ENCODE measurements at places on chromosomes 7 and 10.

DNA sequence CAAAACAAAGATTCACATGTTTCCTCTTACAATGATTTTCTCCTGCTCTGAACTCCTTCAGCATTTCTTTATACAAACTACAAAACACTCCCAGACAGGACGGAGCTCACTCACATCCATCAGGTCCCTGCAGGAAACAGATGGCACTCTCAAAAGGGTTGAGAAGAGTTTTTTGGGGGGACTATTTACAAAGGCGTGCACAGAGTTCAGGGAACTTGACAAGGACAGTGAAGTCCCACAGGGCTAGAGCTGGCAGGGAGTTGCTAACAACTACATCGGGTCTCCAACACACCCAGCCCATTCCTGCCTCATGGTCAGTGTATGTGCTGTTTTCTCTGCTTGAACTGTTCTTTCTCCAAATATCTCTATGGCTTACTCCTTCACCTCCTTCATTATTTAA lies 24.7 kb upstream of the YAE1 start:
- DNase-seq, result no peak

GRCh38 chr7:147798001-147798400 lies 792.6 kb upstream of the C7orf33 start:
- no peak for DNase-seq

GRCh38 chr7:40634118-40634517 lies 499.3 kb downstream of the SUGCT start:
- DNase-seq, result no peak

DNA sequence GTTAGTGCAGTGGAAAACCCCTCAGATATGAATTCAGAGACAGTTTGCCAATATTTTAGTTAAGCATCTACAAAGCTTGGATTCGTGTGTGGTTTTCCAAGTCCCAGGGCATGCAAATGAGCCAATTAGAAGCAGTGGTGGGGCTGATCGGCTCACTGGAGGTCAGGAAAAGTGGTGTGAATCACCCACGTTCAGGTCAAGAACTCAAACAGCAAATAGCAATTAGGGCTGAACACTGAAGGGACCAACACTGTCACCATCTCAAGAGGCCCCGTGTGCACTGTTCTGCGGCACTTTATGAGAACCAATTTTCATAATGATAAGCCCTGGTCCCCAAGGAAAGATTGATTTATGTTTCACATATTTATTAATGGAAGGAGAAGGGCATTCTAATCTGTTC lies 68.9 kb downstream of the ADARB2 start:
- DNase-seq, result no peak

GRCh38 chr10:112208997-112209396 lies 25.4 kb upstream of the GPAM start:
- DNase-seq, result no peak

DNA sequence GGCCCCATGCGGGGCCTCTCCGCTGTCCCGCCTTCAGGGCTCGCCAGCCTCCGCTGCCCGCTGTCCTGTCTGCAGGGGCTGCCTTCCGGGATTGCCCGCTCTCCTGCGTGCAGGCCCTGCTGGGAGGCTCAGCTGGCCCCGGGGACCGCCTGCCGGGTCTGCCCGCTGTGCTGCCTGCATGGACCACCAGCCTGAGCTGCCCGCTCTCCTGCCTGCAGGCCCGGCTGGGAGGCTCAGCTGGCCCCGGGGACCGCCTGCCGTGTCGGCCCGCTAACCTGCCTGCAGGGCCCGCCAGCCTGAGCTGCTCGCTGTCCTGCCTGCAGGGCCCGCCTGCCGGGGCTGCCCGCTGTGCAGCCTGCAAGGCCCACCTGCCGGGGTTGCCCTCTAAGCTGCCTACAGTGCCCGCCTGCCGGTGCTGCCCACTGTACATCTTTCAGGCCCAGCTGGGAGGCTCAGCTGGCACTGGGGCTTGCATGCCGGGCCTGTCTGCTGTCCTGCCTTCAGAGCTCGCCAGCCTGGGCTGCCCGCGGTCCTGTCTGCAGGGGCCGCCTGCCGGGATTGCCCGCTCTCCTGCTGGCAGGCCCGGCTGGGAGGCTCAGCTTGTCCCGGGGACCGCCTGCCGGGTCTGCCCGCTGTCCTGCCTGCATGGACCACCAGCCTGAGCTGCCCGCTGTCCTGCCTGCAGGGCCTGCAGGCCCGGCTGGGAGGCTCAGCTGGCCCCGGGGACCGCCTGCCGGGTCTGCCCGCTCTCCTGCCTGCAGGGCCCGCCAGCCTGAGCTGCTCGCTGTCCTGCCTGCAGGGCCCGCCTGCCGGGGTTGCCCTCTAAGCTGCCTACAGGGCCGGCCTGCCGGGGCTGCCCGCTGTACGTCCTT lies 165.1 kb downstream of the GLRX3 start:
- no peak for DNase-seq

DNA sequence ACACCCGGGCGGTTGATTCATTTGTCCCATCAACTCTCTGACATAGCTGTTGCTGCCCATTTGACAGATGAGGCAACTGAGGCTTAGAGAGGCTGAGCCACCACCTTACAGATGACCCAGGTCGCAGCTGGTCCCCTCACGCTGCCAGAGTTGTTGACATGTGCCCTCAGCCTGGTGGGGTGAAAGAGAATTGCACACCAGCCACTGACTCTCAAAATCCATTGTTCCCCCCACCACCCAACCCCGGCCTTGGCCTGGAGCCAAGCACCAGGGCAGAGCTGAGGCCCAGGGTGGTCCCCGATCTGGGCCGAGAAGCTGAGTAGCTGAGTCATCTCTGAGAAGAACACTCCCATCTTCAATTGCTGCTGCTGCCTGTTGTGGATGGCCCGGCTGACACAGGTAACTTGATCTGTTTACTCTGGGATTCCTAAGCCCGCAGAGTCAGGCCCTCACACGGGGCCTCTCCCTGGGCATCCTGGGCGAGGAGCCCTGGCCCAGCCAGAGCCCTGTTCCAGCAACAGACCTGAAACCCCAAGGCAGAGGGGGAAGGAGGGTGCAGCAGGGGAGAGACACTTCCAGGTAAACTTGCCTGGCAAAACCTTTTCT lies 27.5 kb downstream of the PVRIG start:
- no peak for DNase-seq

- DNase-seq, result no peak
These were observed 1.5 kb upstream of the LOXL4 start for GRCh38 chr10:98269435-98269912.

GRCh38 chr10:66983475-66983818 lies 57.6 kb downstream of the LRRTM3 start:
- no peak for DNase-seq

DNA sequence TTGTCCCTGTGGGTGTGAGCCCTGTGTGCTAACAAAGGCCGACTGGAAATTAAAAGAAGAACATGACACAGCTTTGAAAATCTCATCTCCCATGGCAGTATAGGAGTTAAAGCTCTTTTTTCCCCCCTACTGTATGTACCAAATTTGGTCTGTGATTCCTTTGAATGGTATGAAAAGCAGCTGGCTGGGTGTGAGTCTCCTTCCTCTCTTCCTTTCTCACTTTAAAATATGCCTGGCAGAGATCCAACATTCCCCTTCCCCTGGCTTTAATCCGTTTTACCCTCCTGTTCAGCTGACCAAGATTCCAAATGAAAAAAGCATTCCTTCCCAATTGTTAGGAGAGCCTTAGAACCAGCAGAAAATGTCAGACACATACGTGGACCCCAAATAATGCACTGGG lies 225.0 kb upstream of the CELF2 start:
- no peak for DNase-seq

DNA sequence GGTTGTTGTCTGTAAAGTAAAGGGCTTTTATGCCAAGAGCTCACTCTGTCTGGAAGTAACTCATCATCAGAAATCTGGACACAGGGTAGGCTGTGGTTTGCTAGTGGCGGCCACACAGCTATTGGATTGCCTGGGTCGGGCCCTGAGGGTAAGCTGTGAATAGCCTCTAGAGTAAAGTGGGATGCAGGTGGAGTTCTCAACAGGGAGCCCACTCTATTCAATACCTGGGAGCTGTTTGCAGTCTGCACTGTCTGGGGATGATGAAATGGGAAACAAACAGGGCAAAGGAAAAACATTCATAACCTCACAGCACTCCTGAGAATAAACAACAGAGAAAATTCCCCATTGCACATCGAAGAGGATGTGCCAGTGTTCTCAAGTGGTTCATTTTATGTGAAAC lies 582.6 kb downstream of the CALN1 start:
- DNase-seq, result no peak

DNA sequence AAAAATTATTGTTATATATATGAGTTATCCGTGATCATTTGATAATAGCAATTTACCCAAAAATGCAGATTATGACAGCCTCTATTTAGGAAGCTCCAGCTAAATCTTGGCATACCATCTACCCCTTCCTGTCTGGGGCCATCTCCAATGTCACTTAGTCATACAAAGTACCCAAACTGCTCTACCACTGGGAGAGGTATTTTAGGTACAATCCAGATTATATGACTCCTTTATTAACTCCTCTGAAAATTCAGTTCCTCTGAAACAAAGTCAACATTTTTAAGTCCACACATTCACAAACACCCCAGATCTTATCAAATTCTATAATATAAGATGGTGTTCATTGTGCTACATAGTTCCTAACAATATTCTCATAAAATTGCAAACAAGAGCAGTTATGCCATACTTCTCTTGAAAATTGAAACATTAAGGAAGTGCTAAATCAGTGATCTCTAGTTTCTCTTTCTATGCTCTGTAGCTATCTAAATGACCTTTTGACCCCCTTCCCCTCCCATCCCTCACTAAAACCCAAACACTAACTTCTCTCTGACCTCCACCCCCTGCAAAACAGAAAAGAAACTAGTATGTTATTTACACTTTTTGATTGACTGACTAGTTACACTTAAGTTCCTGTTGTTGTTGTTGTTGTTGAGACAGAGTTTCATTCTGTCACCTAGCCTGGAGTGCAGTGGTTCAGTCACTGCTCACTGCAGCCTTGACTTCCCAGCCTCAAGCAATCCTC lies 16.4 kb downstream of the HOXA1 start:
- DNase-seq, result no peak

GRCh38 chr10:88336334-88336733 lies 246.8 kb downstream of the RNLS start:
- no peak for DNase-seq

- no peak for DNase-seq
These were observed 348.5 kb upstream of the SHH start for GRCh38 chr7:156160811-156161210.

- peak; percentile 27 for DNase-seq
These were observed 180.8 kb downstream of the CCDC71L start for GRCh38 chr7:106480161-106480579.

DNA sequence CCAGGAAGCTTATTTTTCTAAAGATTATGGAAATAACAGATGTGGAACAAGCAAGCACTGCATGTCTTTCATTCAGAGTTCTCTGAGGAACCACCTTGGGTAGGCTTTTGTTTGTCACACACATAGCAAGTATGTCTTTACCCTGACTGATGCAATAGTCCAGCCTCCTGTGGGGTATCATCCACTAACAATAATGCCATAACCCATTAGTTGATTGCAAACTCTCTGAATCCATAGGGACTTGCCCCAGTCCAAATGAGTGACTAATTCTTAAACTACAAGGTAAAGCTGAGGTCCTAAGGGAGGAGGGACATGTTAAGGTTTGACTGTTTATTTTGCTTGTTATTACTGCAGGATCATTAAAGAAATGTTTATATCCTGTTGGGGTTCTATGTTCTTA lies 151.4 kb upstream of the PRPS1L1 start:
- DNase-seq, result no peak

- DNase-seq, result peak; percentile 22
These were observed 58.1 kb downstream of the FHIP2A start for GRCh38 chr10:114879541-114880158.

GRCh38 chr10:119022846-119023552 lies 6.5 kb upstream of the NANOS1 start:
- no peak for DNase-seq

- no peak for DNase-seq
These were observed 62.4 kb upstream of the TAS2R16 start for GRCh38 chr7:123057911-123058310.

GRCh38 chr7:135493362-135493761 lies 16.5 kb downstream of the CNOT4 start:
- DNase-seq, result no peak

DNA sequence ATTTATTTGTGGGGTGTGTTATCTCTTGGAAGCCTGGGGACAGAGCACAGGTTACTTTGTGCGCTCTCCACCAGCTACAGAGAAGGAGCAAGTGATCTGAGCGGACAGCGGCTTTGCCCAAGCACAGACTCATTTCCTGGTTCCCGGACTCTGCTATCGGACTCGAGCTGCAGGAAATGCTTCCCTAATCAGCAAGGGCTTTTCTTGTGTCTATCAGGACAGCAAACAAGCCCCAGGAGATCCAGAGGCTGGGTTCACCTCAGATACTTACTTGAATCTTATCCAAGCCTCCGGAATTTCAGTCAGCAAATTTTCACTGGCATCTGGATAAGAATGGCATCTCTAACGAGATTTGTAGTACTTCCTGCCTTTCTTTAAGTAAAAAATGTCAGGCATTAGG lies 27.8 kb downstream of the MRC1 start:
- DNase-seq, result no peak

DNA sequence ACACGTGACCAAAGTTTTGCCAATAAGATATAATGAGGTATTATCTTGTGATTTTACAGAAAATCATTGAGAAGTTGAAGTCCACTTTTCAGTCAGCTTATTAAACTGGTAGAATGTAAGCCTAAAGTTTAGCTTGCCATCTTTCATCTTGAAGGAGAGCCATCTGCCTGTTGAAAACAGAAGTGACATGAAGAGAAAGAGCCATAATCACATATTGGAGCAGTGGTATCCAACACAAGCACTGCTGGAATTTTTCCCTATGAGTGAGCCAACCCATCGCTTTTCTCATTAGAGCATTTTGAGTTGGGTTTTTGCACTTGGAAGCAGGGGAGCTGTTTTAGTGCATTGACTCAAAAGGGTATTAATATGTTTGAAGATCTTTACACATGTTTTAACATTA lies 117.6 kb upstream of the FERD3L start:
- DNase-seq, result no peak

- no peak for DNase-seq
These were observed 116.4 kb upstream of the NOBOX start for GRCh38 chr7:144519925-144520324.

DNA sequence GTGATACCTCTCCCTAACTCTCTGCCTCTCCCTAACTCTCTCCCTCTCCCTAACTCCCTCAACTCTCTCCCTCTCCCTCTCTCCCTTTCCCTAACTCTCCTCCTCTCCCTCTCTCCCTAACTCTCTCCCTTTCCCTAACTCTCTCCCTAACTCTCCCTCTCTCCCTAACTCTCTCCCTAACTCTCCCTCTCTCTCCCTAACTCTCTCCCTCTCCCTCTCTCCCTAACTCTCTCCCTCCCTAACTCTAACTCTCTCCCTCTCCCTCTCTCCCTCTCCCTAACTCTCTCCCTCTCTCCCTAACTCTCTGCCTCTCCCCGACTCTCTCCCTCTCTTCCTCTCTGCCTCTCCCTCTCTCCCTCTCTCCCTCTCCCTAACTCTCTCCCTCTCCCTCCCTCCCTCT lies 2.0 kb upstream of the PTPRN2 start:
- DNase-seq, result no peak

GRCh38 chr10:124088915-124089314 lies 4.5 kb downstream of the CHST15 start:
- DNase-seq, result no peak

GRCh38 chr7:148914208-148914777 lies 30.2 kb upstream of the EZH2 start:
- DNase-seq, result peak; percentile 49

Measured in GM12864 (cell line).